ENCODE measurements at places on chromosomes 6 and 20.

DNA sequence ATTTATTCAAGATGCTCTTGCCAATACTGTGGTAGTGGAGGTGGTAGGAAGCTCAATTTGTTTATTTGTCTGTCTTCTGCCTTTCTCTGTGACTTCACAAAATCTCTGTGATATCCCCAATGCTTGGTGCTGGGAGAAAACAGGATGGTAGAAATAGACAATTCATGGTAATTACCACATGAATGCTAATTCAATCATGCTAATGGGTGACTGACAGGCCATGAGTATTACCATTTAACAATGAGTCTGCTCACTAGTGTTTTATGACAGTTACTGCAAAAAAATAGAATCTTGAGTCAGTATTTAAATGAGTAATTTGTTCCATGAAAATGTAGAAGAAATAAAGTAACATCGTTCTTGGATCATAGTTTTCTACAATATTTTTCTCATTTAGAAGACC, 52.3 kb upstream of the FABP7 start:
- DNase-seq: no peak

GRCh38 chr6:83119742-83120300, 52.4 kb downstream of the DOP1A start:
- DNase-seq: peak; percentile 68

GRCh38 chr6:140256248-140256647, 881.8 kb upstream of the CITED2 start:
- DNase-seq: peak; percentile 17

DNA sequence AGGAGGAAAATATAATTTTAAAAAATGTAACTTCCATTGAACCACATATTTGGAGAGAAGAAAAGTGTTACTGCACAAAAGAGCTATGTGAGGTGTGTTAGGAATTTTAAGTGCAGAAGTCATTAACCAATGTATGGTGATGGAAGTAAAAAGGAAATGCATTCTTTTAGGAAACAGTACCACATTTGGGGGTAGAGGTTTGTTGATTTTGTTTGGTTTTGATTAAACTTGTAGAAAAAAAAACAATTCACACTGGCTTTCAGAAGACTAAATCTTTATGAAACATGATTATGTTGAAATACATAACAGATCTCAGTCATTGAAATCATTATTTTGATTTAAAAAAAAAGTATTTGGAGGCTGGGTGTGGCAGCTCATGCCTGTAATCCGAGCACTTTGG, 1287.0 kb upstream of the GJE1 start:
- DNase-seq: no peak

DNA sequence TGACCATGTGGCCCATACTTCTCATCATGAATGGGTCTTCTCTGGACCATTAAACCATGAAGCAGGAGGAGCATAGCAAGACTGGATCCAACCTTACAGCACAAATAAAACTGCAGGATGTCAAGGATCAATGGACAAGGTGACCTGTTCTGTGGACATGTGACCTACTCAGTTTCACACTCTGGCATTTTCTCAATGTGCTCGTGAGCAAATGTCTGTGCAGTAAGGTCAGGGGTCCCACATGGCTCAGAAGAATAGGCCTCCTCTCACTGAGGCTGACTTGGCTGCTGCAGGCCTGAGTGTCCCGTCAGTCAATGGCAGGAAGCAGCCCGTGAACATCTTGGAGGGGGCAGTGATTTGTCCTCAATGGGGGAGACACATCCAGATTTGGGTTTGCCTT, 60.2 kb upstream of the IL20RA start:
- DNase-seq: no peak
